ENCODE measurements at places on chromosomes 7 and 10.

DNA sequence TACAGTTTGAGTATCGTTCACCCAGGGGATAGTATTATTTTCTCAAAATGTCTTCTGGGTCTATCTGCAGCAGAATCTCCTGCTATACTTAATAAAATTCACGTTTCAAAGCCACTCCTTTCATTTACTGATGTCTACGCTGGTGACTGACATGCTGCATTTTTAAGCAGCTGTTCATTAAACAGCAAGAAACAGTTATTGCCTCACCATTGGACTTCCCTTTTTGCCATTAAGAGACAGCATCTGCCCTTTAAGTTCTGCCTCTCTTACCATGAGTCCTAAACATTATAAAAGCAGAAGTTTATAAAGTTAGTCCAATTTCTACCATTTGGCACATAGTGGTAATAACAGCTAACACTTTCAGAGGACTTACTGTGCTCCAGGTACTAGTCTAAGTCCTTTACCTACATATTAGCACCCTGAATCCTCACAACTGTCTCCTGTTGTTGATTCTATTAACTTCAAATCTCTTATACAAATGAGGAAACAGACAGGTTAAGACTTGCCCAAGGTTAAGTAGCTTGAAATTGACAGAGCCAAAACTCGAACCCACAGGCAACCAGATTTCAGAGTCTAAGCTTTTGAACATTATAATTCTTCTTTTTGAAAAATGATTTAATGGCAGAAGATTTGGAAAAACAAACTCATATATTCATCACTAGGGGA is 169.5 kb downstream of the SNX13 start:
- no peak for DNase-seq

DNA sequence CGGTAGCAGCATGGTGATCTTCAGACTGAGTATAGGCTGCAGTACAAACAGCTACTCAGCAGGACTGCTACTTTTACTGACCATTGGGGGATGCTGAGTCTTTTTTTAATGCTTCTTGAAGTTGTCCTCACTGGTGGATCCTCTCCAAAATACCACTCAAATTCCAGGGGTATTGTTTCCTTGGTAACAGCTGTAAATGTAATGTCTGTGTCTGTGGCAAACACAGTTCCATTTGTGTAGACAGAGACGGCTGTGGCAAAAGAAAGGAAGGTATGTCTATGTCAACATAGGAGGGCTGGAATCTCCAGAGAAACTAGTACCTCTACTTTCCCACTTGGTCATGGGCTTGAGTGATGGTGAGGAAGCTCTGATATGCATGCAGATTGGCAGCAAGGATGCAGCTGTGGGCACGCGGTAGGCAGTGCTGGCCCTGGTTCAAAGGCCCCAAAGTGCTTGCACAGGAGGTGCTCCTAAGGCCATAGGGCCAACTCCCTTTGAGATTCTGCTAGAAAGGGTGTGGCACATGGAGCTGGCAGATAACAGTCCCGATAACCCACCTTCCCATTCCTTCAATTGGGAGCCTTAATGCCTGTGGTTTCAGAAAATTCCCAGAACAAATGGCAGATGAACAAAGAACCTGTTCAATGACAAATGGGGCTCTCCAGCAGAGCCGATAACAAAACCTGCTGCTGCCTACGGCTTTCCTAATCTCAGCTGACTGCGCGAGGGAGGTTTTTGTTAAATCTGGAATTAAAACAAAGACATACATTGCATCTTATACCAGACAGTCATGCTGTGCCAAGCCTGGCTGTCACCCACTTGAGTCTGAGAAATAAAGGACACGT is 43.0 kb downstream of the PKD1L1 start:
- DNase-seq, result no peak

DNA sequence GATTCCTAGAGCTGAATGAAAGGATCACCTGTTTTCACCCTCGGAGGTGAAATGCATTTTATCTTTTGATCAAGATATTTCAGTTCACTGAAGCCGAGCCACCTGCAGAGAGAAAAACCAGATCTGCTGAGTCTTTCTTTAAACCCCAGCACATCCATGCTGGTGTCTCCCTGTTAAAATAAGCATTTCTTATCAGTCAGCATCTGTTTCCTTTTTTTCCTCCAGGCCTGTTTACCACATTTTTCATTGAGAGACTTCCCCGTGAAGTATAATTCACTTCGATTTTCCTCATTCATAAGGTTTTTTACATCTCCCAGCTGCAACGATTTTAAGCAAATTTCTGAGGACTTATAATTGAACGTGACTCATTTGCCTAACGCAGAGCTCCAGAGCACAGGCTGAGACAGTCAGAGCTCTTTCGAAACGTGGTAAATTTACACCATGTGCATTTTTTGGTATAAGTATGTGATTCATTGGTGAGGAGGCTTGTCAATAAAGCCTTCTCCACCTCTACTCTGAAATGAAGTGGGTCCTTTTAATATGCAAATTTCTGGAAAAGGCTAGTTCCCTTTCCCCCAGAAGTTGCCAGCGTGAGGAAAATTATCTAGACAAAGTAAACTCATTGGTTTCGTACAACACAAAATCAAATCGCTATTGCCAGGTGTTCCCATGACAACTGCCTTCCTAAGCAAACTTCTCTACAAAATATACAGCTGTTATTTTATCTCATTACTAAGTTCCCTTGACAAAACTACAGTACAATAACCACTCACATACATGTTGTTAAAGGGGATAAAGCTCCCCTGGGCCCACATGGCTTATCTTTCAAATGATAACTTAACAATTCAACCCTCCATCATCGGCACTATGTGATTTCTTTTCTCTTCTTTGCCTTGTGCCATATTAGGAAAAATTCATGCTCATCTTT is 374.8 kb upstream of the AKR1E2 start:
- no peak for DNase-seq

DNA sequence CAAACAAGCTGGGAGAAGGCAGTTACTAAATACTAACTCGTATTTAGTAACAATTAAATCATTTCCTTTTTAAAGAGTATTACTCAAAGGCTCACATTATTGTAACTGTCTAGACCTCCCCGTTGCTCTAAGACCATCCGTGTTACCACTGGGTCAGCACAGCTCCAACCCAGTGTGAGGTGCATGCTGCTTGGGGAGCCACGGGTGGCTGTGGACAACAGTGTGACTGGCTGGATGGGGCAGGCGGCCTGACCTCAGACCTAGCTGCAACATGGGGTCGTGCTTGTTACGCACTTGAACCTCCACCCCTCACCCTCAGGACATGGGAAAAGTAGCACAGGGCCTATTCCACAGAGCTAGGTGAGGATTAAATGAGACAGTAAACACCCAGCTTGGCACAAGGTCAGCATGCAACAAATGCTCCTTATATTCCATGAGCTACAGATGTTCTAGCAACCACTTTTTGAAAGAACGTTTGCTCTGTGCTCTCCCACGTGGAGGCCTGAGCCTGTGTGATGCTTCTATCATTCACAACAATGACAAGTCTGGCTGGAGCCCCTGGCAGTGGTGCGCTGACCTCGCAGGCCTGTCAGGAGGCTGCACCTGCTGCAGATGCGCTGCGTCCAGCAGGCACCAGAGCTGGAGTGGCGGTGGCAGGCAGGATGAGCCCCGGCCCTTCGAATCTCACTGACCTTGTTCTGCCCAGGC is 135.7 kb downstream of the PKD1L1 start:
- DNase-seq, result no peak

DNA sequence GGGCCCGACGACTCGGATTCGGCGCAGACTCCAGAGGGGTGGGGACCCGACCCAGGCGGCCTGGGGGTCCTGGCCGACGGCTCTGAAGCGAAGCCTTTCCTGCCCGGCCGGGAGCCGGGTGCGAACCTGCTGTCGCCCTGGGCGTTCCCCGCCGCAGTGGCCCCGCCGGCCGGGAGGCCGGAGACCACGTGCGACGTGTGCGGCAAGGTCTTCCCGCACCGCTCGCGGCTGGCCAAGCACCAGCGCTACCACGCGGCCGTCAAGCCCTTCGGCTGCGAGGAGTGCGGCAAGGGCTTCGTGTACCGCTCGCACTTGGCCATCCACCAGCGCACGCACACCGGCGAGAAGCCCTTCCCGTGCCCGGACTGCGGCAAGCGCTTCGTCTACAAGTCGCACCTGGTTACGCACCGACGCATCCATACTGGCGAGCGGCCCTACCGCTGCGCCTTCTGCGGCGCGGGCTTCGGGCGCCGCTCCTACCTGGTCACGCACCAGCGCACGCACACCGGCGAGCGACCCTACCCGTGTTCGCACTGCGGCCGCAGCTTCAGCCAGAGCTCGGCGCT is 15.4 kb downstream of the ZNF316 start:
- DNase-seq, result no peak

- no peak for DNase-seq
These were observed 275.8 kb upstream of the PPP2R2D start for GRCh38 chr10:131625041-131625440.

- no peak for DNase-seq
These were observed 97.4 kb downstream of the CTTNBP2 start for GRCh38 chr7:117775801-117776200.

DNA sequence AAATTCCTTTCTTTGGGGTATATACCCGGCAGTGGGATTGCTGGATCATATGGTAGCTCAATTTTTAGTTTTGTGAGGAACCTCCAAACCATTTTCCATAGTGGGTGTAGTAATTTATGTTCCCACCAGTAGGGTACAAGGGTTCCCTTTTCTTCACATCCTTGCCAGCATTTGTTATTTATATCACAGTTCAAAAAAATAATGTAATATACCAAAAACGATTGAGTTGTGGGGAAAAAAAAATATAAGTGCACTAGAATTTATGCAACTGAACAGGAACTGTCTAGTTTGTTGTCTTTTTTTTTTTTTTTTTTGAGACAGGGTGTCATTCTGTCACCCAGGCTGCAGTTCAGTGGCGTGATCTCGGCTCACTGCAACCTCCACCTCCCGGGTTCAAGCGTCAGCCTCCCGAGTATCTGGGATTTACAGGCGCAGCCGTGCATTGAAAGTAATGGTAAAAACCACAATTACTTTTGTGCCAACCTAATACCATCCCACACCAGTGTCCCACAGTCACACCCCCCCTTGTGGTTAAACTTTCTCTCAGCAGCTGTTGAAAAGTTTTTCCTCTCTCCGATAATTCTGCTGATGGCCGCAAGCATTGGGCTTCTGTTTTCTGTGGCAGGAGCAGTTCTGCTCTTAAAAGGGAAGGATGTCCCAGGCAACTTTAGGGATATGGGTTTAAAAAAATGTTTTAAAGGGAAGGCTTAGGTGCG is 6.8 kb upstream of the LAT2 start:
- no peak for DNase-seq

DNA sequence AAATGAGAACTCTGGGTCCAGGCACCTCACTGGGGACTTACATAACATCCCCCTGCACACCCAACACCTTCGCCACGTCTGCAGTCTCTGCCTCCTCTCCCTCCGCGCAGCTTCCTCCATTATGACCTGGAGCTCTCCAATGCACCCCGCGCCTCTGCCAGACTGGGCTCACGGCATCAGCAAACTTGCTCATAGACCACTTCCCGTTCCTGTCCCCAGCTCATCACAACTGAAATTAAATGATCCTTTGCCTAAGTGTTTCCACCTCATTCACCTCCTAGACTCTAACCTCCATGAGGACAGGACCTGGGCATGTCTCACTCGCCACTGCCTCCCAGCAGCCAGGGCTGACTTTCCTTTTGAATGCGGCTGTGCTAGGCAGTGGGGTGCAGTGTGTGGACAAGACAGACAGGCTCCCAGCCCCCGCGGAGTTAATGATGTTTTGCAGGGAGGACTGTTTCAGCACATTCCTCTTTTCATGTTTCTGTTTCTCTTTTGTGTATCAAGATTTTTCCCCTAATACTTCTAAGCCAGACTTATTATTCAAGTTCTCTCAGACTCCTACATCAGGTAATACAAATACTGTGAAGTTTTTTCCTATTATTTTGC is 18.8 kb downstream of the CHST15 start:
- no peak for DNase-seq

- no peak for DNase-seq
These were observed 51.0 kb upstream of the PPP2R2D start for GRCh38 chr10:131849591-131850382.

GRCh38 chr10:62972103-62972502 is 155.9 kb upstream of the EGR2 start:
- no peak for DNase-seq

- DNase-seq, result no peak
These were observed 25.8 kb downstream of the AQP1 start for GRCh38 chr7:30937416-30937815.

DNA sequence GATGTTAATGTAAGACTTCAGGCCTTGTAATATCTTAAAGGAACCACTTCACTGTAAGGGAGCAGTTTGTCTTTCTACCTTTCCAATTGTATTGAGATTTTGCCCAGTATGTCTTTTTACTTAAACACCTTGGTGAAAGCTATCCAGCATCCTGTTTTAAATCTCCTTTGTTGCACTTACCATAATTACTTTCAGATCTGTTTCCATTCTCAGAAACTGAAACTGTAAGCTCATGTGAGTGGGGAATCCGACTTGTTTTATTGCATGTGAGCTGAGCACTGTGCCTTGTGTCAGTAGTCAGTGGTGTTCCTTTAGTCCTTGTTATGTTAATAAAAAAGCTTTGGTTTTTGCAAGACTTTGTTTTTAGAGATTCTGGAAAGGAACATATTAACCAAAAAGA is 42.2 kb downstream of the BMPR1A start:
- no peak for DNase-seq

GRCh38 chr7:107032050-107032449 is 12.5 kb upstream of the PRKAR2B start:
- no peak for DNase-seq

DNA sequence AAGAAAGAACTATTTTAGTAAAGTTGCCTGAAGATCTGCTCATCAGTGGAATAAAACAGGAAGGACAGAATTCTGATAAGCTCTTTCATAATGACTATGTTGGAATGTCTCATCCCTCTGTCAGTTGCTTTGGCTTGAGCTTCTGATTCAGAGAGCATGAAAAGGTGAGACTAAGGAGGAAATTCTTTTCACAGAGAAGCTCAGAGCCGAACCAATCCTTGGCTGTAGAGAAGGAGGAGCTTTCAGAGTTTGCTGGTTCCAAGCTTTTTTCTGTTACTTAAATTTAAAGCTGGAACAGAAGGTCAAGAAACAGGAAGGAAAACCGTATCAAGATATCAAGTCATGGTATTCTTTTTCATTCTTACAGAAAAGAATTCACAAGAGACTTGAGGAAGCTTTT is 24.0 kb downstream of the GSTO2 start:
- no peak for DNase-seq

- no peak for DNase-seq
These were observed 30.6 kb upstream of the GDI2 start for GRCh38 chr10:5843686-5844344.

GRCh38 chr10:19620811-19621210 is 195.4 kb upstream of the PLXDC2 start:
- DNase-seq, result no peak

DNA sequence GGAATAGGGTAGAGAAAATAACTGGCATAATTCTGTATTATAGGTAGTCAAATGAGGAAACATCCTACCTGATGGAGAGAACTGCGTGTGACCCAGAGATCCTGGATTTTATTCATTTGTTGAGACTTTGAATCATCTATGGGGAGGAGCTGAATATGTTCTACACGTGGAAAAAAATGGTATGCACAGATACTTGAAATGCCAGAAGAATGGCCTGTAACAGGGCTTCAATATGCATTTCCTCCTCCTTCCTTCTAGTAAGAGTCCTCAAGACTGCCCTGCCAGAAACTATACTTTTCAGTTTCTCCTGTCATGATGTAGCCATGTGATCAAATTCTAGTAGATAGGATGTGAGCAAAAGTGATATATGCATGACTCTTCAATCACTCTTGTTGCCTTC is 301.6 kb upstream of the HGF start:
- DNase-seq, result no peak

All from effector CD4-positive, alpha-beta T cell (primary cell).